Breast epithelium (tissue), 4 donors: ENCODE measurements at places on chromosomes 12 and 14. TPM values are rescaled to one million over a fixed set of nuclear protein-coding genes. Genes with fewer than 3 reads are reported as not detected.

DNA sequence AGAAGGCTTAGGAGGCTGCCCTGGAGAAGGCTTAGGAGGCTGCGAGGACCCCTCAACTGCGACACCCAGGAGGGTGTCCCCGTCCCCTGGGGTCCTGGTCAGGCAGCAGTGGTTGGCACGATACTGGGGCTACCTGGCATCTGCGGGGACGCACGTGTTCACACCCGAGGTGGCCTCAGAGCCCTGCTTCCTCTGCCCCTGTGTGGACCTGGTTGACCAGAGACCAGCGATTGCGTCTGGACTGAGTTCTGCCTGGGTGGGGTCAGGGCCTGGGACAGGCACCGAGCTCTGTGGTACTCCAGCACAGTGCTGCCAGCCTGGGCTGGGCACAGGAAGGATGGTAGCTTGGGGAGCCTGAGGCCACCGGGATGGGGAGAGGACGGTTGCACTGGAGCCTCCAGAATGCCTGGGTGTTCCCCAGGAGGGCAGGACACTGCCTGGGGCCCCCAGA is 735 bp downstream of the ASPG start:
- no peak for DNase-seq

- DNase-seq: no peak
Measured at GRCh38 chr14:100211366-100211765, 27.6 kb upstream of the YY1 start.

DNA sequence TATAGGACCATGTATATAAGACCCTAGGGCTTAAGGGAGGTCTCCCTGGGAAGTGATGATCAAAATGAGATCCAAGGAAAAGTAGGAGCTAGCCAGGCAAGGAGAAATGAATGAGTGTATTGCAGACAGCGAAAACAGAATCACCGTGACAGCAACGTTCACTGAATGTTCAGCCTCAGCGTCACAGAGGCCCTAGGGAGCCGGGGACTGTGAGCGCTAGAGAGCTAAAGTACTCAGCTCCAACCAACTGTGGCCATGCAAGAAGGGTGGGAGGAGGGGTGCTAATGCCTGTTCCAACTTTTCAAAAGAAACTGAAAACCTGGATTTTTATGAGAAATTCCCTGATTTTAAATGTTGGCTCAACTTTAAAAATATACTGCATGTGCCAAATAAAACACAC is 105.5 kb upstream of the CCND2 start:
- no peak for DNase-seq

GRCh38 chr14:74568380-74568649 is 43.7 kb downstream of the LTBP2 start:
- no peak for DNase-seq

- no peak for DNase-seq
Measured at GRCh38 chr12:129379076-129379804, 524.6 kb downstream of the TMEM132D start.

IL26 gene
- total RNA-seq: not detected
